Tracheal epithelial cell (primary cell): ENCODE measurements at places on chromosomes 16 and 17. TPM values are rescaled to one million over a fixed set of nuclear protein-coding genes. Genes with fewer than 3 reads are reported as not detected.

MYH13 gene
- total RNA-seq: not detected in 2 replicates

GDPD3 gene
- total RNA-seq: 1.9 and 5.1 TPM in 2 replicates

TNP2 gene
- total RNA-seq: not detected in 2 replicates

GGA2 gene
- 9.2 and 19.5 TPM in 2 replicates for total RNA-seq

OTOA gene
- 0.24 TPM in 1 of 2 replicates, not detected in the other for total RNA-seq

KRT33A gene
- under 0.01 TPM in 1 of 2 replicates, not detected in the other for total RNA-seq

ENPP7 gene
- total RNA-seq: not detected in 2 replicates

SLC25A39 gene
- 111 and 155 TPM in 2 replicates for total RNA-seq

ZPBP2 gene
- not detected in 2 replicates for total RNA-seq

SGCA gene
- total RNA-seq: not detected in 2 replicates

CACNG4 gene
- under 0.01 TPM in 1 of 2 replicates, not detected in the other for total RNA-seq

CCL7 gene
- total RNA-seq: not detected in 2 replicates

ARL5C gene
- total RNA-seq: not detected in 2 replicates

PRR15L gene
- total RNA-seq: 3.6 and 3.8 TPM in 2 replicates

WFIKKN1 gene
- total RNA-seq: 0.21 and 0.24 TPM in 2 replicates

MAP2K3 gene
- 12.4 and 18.1 TPM in 2 replicates for total RNA-seq

FAM20A gene
- not detected in 2 replicates for total RNA-seq

ATP2A1 gene
- under 0.01 TPM in 1 of 2 replicates, not detected in the other for total RNA-seq

HAS3 gene
- total RNA-seq: 15.6 and 35.4 TPM in 2 replicates

LGALS9B gene
- not detected in 2 replicates for total RNA-seq

PPP1R27 gene
- not detected in 2 replicates for total RNA-seq

BCAR1 gene
- 33.2 and 48.2 TPM in 2 replicates for total RNA-seq

HEXIM1 gene
- 6.6 and 6.7 TPM in 2 replicates for total RNA-seq

RHBDL1 gene
- 7.0 and 19.2 TPM in 2 replicates for total RNA-seq

KDM8 gene
- total RNA-seq: 0.72 and 1.5 TPM in 2 replicates

SRCIN1 gene
- 0.24 and 1.7 TPM in 2 replicates for total RNA-seq

MYH10 gene
- total RNA-seq: 33.0 and 35.9 TPM in 2 replicates
